Activated effector memory CD4-positive, alpha-beta T cell treated with anti-CD3 and anti-CD28 coated beads, Interleukin-2, amount 50 U/mL, for 16 hours (primary cell): ENCODE measurements at places on chromosomes 2 and 18.

GRCh38 chr2:101696272-101697123, 1.0 kb upstream of the MAP4K4 start:
- DNase-seq, result no peak

GRCh38 chr2:177254433-177255226, 9.9 kb downstream of the NFE2L2 start:
- DNase-seq, result no peak

DNA sequence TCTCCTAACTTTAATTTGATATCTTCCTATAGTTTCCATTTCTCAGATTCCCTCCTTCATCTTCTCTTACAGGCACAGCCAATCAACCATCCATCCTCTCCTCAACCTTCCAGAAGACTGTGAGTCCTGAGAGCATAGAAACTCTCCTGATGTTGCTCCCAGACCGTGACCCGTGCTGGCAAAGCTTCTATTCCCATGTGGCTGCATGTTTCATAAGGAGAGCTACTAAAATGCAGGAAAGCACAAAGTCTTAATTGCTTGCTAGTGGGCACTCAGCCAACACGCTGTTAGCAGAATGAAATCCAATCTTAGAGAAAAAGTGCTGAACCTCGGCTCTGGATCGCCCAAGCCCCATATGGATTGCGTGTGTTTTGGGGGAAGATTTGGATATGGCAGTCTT, 1244.7 kb upstream of the ZEB2 start:
- DNase-seq, result no peak

- DNase-seq, result peak; percentile 86
Measured at GRCh38 chr18:58687871-58688308, 16.6 kb downstream of the MALT1 start.
